ENCODE measurements at places on chromosomes 7 and 10.

DNA sequence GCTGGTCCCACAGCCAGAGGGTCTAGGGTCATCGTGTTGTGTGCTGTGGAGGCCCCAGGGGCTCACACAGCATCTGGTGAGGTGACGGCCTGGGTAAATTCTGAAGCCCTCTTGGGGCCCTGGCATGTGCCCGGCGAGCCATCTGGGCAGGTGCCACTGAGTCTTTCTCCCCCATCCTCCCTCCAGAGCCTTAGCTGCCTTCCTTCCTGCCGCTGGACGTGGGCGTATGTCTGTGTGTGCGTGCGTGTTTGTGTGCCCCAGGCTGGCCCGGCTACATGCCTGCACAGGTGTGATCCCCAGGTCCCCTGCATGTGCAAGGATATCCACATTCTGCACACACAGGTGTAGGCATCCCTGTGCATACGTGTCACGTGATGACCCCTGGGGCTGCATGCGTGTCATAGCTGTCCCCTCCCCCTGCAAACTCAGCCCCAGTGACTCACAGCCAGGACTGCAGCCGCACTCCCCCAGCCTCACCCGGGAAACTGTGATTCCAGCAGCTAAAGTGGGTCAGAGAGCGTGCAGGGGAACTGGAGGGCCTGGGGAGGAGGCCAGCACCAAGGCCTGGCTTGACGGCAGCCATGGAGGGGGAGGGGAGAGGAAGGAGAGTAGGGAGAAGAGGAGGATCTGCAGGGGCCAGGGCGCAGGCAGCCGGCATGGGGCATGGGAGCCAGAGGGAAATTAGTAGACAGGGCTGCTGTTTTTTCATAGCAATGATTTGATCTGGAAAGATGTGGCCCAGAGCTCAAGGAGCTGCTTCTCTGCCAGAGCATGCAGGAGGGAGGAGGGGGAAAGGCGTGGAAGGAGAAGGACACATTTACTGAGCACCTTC, 46.4 kb downstream of the ELFN1 start:
- no peak for DNase-seq

GRCh38 chr10:123796736-123797135, 94.9 kb downstream of the CPXM2 start:
- DNase-seq: no peak

- no peak for DNase-seq
Observed at GRCh38 chr10:23974746-23975272, 234.1 kb upstream of the KIAA1217 start.

DNA sequence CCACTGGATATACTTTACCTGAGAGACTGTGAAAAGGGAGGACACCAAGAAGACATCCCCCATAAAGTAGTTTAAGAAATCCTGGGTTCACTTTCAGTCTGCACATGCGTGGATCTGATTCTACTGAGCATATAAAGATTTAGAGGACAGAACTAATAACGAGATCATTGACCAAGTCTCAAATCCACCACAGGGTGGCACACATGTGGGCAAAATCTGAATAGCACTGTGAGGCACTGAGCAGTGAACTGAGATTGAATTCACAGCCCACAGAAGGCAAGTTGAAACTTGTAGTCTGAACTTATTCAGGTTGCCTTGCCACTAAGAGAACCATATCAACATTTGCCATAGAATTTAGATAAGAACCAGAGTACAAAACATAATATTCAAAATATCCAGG, 818.6 kb downstream of the GRID1 start:
- no peak for DNase-seq

DNA sequence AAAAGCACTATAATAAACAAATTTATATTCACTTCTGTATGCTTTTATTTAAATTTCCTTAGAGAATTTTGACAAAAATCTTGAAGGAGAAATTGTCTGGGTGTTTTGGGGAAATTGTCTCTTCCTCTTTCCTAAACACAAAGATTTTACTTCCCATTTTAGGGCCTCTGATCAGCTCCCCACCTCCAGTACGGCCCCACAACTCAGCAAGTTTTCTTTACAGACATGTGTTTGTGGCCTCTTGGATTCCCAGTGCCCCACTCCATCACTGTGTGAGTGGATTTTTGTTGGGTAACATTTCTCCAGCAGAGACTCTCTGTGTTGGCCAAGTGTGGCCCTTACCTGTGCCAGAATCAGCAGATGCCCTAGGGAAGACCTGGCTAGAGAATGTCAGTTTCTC, 182.8 kb upstream of the CDC14C start:
- no peak for DNase-seq

- DNase-seq: no peak
Observed at GRCh38 chr7:70306173-70306572, 707.9 kb downstream of the AUTS2 start.

DNA sequence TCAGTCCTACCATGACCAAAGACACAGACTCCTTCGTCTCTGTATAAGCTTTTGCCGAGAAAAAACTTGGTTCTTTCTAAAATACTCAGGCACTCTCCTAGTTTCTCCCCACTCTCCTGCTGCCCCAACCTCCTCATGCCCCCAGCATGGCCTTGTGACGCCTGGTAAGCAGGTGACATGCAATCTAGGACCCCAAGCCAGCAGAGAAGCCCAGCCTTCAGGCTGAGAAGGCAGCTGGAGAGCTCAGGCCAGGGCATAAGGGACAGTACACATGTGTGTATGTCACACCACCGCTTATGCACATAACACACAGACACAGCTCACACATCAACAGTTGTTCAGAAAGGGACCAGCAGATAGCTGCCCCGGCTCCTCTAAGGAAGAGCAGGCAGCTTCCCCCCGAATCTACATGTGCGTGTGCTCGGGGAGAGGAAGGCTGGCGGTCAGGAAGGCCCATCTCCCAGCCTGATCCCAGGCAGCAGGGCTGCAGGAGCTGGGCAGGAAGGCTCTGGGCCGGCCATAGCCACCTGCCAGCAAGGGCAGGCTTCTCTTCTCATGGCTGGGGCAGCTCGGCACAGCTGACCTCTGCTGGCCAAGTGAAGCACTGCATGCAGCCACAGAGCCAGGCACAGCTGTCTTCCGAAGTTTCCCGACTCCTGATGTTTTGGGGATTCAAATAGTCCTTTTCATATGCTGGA, 8.5 kb downstream of the DDX56 start:
- peak; percentile 73 for DNase-seq

GRCh38 chr10:101614663-101615524, 26.8 kb downstream of the DPCD start:
- no peak for DNase-seq

DNA sequence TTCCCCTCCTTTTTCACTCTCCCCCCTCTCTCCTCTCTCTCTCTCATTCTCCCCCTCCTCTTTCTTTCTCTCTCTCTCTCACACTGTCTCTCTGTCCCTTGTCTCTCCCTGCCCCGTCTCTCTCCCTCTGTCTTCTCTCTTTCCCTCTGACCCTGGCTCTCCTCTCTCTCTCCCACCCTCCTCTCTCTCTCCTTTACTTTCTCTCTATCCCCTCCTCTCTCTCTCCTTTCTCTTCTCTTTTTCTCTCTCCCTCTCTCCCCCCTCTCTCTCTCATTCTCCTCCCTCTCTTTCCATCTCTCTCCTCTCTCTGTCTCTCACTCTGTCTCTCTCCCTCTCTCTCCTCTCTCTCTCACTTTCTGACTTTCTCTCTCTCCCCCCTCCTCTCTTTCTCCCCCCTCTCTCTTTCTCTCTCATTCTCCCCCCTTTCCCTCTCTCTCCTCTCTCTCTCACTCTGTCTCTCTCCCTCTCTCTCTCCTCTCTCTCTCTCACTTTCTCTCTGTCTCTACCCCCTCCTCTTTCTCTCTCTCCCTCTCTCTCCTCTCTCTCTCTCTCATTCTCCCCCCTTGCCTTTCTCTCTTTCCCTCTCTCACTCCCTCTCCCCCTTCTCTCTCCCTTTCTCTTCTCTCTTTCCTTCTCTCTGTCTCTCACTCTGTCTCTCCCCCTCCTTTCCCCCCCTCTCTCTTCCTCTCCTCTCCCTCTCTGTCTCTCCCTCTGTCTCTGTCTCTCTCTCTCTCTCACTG, 18.9 kb upstream of the VPS37D start:
- no peak for DNase-seq

DNA sequence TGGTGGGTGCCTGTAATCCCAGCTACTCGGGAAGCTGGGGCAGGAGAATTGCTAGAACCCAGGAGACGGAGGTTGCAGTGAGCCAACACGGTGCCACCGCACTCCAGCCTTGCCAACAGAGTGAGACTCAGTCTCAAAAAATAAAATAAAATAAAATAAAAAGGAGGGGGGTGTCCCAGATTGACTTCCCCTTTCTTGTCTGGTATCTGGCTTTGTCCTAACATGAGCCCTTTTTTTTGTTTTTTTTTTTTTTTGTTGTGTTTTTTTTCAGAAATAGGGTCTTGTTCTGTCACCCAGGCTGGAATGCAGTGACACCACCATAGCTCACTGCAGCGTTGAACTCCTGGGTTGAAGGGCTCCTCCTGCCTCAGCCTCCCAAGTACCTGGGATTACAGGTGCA, 4.7 kb downstream of the CASP2 start:
- no peak for DNase-seq

DNA sequence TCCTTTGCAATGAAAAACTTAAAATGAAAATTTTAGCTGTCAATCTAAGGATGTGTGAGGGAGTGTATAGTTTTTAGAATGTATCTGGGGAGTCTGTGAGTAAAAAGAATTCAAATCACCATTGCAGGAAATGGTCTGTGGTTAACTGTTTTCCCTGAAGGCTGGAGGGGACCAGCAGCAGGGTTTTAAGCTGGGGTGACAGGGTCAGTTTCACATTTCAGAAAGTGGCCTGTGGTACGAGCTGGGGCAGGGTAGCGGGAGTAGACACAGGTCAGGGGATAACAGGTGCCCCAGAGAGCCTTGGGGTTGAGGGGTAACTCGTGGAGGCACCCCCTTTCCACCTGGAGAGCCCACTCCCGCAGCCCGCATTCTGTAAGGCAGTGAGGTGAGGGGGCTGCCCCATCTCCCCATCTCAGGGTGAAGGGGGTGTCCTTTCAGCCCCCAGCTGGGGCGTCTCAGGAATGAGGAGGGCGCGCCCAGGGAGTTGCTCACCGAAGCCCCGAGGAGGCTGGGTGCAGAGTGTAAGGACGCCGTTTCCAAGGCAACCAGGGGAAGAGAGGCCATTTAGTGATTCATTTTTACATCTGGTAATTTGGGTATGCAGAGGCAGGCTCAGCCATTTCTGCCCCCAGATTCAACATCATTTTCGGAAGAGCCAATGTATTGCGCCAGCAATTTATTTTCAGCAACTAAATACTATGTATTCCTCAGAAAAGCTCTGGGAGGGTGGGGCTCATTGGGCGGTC, 168.9 kb downstream of the SLIT1 start:
- peak; percentile 75 for DNase-seq

GRCh38 chr10:1114719-1115606, 58.8 kb downstream of the WDR37 start:
- no peak for DNase-seq

- no peak for DNase-seq
Observed at GRCh38 chr10:29495366-29495765, 139.4 kb downstream of the SVIL start.

DNA sequence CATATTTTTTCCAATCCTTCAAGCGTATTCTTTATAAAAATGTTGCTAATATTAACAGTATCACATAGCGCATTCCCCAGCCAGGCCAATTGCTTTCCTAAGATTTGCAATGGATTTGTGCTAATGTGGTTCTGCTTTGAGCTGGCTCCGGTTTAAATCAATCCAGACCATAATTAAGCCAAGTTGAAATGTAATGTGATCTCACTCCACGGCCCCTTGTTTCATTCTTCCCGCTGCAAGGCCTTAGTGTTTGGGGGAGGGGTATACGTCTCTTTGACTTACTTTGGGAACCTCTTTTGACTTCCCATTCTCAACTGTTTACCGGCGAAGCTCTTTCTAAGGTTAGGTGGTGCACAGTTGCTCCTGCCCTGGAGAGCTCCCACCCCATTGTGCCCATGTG, 86.4 kb downstream of the PRPF18 start:
- DNase-seq: no peak

DNA sequence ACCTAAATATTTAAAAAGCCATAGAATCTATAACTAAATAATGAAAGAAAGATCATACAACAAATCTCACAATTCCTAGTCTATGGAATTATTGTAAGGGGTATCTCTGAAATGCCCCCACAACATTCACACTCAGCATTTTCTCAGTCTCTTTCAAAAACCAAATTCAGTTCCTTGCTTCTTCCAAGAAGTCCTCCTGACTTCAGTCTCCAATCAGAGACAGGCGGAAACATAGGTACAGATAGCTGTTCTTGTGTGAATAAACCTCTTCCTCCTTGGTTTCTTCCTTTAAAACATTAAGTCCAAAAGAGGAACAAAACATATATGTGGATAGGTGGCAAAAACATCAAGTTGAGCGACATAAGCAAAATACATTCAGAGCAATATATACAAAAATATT, 13.9 kb upstream of the FBXW4 start:
- no peak for DNase-seq

DNA sequence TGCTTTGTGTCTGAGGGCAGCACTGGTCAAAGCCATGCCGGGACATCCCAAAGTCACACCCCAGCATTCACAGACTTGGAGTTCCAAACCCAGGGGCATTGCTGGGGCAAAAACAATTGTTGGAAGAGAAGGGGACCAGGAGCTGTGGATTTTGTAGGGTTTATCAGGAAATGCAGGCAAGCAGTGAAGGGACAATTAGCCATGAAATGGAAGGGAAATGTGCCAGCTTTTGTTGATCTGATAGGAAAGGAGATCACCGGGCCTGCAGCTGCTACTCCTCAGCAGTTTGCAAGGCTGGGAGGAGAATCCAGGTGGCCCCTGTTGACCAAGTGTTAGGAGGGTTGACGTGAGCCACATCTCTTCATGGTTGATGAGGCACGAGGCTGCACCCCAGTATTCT, 2.5 kb upstream of the BRI3 start:
- no peak for DNase-seq

DNA sequence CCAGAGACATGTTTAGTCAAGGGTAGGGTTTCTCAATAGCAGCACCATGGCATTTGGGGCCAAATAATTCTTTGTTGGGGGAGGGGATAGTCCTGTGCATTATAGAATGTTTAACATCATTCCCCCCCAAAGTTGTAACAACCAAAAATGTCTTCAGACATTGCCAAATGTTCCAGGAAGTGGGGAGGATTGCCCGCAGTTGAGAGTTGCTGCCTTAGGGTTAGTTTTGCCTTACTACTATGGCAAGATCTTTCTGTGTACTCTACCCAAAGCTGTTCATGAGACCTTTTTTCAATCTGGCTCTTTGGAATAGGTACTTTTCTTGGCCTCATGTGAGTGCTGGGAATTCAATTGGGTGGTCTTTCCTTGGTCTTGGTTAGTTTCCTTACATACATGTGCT, 34.1 kb downstream of the SAMD8 start:
- DNase-seq: peak; percentile 46

DNA sequence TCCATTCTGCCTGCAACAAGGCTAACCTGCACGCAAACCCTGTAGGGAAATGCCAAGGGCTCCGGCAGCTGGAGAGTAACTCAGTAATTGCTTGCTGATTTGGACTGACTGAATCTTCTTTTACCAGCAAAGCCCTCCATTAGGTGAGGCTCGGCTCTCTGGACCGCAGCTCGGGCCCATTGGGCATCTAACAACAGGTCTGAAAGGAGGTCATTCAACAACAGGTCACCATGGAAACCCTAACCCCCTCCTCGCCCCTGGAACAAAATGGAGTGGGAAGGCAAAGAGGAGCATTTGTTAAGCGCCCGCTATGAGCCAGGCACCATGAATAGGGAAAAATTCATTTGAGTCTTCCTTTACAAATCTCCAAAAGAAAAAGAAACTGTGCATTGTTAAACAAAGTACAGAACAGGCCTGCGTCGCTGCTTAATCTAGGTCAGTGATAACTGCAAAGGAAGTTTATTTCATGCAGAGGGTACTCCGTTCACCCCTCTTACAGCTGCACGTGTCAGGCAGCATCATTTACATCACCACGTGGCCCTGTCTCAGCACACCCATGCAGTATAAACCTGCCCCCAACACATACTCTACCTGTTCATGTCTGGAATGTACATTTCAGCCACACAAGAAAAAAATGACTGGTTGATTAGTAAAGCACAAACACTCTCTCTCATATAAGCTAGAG, 248.8 kb upstream of the NEBL start:
- no peak for DNase-seq

Measured in activated CD8-positive, alpha-beta memory T cell treated with anti-CD3 and anti-CD28 coated beads, Interleukin-2, amount 10 ng/mL, durations not matched to agents 7 days and 5 days (primary cell).